ENCODE measurements at places on chromosomes 5 and 9.

- peak; percentile 15 for DNase-seq
Measured at GRCh38 chr5:19496056-19496455, 491.9 kb downstream of the CDH18 start.

GRCh38 chr5:108515517-108516105 is 133.7 kb upstream of the FBXL17 start:
- DNase-seq: no peak

GRCh38 chr9:124007565-124008302 is 3.8 kb upstream of the LHX2 start:
- no peak for DNase-seq

DNA sequence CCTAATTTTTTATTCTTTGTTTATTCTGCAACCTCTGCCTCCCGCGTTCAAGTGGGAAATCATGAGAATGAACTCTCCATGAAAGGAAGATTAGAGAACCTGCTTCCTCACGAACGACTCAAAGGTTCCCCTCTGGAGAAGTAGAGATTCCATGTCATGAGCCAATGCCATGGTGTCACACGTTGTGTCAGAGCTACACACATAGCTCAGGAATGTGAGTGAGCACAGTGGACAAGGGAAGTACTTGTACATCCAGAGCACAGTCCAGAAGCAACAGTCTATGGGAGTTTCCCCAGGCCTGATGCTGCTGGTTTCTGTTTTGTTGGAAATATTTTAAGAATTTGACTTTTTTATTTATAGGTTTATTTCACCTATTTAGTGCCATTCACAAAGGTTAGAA is 26.8 kb upstream of the PPP2CA start:
- DNase-seq: no peak

DNA sequence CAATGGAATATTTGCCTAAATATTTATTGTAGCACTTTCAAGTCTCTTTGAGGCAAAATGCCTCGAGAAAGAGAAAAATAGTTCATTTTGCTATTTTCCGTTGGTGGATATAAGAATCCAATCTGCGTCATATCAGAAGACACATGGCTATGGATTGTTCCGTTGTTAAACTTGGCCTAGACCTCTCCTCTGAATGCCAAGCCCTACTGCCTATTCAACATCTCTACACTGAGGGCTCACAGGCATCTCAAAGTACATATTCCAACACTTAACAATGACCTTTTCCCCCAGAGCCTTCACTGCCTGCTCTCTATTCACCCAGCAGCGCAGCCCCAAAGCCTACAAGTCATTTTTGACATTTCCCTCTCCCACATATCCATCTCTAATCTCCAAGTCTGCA is 350.1 kb downstream of the GLIS3 start:
- DNase-seq: no peak

- DNase-seq: no peak
Measured at GRCh38 chr5:154395407-154396106, 50.2 kb upstream of the SAP30L start.

DNA sequence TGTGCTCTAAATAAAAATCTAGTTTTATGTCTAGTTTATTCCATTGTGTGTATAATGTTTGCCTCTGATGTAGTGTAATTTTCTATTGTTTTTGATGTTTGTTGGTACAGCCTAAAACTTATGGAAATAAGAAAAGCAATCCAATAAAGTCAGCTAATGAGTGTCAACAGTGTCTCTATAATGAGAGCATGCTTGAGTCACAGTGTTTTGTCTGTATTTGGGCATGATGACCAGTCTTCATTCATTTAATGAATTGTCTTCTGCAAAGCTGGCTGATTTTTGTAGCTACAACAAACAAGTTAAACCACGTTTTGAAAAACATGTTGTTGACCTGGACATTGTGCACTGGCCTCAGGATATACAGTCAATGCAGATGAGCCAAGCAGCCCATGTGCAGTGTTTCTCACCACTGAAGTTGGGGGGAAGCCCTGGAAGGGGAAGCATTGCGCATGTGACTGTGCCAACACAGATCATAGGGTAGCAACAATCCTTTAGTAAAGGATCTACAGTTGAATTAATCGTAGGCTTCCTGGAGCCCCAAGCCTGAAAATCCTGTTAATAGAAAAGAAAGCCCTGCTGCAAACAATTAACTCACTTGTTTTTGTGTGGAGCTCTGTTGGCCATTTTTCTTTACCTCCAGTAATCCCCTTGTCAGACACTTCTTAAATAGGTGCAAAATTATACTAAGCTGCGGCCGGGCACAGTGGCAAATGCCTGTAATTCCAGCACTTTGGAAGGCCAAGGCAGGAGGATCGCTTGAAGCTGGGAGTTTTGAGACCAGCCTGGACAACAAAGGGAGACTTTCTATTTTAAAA is 88.0 kb downstream of the INIP start:
- DNase-seq: peak; percentile 36

DNA sequence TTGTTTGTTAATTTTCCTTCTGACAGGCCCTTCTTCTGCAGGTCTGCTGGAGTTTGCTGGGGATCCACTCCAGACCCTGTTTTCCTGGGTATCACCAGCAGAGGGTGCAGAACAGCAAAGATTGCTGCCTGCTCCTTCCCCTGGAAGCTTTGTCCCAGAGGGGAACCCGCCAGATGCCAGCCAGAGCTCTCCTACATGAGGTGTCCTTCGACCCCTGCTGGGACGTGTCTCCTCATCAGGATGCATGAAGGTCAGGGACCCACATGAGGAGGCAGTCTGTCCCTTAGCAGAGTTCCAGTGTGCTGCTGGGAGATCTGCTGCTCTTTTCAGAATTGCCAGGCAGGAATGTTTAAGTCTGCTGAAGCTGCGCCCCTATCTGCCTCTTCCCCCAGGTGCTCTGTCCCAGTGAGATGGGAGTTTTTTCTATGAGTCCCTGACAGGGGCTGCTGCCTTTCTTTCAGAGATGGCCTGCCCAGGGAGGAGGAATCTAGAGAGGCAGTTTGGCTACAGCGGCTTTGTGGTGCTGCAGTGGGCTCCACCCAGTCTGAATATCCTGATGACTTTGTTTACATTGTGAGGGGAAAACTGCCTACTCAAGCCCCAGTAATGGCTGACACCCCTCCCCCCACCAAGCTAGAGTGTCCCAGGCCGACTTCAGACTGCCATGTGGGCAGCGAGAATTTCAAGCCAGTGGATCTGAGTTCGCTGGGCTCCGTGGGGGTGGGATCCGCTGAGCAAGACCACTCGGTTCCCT is 772.0 kb upstream of the FAM174A start:
- DNase-seq: no peak

DNA sequence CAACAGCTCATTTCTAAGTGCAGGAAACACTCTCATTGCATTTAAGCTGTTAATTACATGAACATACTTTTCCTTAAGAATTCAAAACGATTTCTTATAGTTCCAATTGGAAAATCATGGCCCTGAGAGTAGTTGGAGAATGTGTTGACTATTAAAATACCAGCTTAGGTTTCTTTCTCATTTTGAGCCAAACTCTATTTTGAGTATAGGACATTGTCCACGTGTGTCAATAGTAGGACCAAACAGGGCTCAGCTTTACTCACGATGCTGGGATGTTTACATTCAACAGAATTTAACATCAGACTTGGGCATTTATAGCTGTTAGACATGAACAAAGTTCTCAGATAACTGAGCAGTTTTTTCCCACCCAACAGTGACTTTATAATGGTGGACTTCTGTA is 39.6 kb downstream of the ADCY2 start:
- no peak for DNase-seq

- no peak for DNase-seq
Measured at GRCh38 chr5:56986626-56986947, 34.7 kb upstream of the MIER3 start.

DNA sequence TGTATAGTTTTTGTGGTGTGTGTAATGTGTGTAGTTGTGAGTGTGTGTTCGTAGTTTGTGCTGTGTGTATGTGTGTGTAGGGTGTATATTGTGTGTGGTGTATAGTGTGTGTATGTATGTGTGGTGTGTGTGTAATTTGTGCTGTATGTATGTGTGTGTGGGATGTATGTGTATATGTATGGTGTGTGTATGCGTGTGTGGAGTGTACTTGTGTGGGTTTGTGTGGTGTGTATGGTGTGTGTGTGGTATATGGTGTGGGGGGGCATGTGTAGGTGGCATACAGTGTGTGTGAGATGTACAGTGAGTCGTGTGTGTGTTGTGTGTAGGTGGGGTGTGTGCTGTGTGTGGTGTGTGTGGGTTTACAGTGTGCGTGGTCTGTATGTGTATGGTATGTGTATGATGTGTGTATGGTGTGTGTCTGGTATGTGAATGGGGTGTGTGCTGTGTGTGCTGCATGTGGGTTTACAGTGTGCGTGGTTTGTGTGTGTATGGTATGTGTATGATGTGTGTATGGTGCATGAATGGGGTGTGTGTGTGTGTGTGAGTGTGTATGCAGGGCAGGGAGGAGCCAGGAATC is 125.2 kb downstream of the GADD45G start:
- DNase-seq: no peak

DNA sequence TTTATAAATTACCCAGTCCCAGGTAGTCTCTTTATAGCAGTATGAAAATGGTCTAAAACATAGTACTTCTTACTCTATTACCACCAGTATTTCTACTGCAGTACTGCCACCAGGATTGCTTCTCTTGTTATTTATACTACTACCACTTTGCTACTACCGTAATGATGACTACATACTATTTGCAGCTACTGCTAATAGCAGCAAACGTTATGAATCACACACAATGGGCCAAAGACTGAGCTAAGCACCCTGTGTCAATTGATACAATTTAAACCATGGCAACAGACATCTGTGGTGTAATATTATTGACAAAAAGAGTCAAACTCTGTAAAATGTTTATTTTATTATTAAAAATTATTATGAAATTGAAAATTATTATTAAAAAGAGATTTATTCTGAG is 15.3 kb upstream of the KIF12 start:
- DNase-seq: no peak

DNA sequence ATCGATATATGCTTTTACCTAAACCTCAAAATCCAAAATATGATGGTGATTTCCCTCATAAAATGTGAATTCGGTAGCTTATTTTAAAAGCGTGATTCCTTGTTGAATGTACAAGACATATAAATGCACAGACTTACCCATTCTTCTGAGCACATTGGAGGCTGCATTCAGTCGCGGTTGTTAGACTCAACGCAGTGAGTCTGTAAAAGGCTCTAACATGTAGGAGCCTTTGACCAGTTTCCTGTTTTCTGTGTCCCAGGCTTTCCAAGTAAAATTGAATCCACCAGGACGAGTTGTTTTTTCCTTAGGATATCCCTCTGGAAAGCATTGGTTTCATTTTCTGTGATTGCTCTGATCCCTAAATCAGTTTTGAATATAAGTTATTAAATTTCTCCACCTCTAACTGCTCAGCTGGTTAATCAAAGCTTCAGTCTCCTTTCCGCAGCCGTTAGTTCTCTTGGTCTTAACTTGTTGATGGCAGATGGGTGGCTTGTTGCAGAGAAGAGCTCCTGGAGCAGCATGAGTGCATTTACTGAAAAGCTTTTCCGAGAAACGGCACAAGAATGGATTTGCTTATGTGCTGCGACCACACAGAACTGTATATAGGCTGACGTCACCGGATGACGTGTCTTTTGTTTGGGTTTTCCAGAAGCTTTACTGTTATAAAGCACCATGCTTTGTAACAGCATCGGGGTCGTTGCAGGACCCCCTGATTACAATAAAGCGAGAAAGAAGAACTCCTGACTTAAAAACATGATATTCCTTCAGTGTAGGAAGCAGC is at the start of gene LRRTM2:
LRRTM2 (minus strand) TSS at position 565 of the 781 bp plus-strand sequence; CDS start at position 141, 424 bp downstream.
- peak; percentile 21 for DNase-seq

- no peak for DNase-seq
Measured at GRCh38 chr5:123269436-123269835, 153.8 kb downstream of the CEP120 start.

DNA sequence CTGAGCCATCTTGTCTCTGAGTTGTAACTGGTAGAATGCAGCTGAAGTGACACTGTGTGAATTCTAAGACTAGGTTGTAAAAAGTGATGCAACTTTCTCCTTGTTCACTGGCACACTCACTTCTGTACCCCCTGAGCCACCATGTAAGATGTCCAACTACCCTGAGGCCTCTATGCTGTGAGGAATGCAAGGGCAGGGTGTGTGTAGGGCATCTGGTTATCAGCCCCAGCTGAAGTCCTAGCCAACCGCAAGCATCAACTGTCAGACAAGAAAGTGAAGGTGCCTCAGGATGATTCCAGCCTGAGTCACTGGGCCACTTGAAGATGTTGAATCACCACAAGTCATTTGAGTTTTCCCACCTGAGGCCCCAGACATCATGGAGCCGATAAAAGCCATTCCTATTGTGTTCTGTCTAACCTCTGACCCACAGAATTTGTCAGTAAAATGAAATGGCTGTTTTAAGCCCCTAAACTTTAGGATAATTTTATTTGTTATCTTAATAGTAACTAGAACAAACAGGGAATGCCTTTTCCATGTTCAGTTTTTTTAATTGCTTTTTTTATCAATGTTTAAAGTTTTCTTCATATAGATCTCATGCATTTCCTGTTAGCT is 18.7 kb upstream of the RHOBTB3 start:
- DNase-seq: no peak

DNA sequence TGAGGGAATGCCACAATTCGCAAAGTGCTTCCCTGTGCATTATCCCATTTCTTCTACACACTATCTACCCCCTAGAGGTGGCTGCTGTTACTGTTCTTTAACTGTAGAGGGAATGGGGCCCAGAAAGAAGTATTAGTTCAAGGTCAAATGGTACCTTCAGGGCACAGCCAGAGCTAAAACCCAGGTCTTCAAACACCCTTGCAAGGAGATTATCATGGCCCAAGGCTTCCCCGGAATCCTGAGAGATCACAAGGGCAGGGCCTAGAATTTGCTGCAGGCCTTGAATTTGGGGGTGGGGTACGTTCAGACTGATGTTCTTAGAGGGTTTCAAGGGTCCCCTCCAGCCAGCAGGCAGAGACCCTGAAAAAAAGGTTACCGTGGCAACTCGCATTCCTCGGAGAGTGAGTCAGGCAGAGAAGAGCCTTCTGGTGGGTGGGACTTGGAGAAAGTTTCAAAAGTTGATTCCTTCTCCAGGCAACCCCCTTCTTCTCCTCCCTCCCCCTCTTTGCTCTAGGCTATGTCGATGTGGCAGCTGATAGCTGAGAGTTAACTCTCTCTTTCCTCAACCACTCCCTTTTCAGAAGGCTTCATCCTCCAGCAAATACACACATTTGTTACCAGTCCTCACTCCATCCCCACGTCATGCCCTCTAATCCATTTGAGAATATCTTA is 1.9 kb downstream of the SPARC start:
- DNase-seq: no peak

DNA sequence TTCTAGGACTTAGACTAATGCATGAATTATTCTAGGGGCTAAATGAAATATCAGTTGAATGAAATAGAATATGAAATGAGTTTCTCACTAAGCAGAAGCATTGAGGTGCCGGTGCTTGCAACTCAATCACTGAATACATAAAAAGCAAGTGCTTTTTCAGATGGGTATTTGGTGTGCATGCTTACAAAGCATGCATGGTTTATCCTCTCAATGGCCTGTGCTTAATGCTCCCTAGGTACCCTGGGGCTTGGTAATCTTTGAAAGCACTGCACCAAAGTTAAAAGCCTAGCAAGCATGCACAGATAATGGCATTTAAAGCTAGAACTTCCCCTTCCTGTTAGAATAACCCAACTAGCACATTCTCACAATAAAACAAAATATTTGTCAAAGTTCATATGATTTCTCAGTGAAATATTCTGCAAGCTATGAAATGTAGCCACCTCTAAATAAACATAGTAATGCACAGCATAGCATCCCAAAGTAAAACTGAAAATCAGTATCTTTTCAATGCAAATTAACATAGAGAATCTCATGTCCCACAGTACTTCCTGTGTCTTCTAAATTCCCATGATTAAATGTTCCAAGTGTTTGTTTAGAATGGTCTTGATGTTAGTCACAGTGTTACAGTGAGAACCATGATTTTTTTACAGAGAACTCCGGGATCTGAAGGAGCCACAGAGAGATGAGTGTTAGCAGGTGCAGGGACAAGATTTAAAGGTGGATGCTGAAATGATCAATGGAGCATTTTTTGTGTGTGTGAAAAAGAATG is 143.4 kb upstream of the CDH6 start:
- DNase-seq: no peak

Measured in D341Med (cell line).